Vagina (tissue), 2 donors: ENCODE measurements at places on chromosomes 3 and 15. TPM values are rescaled to one million over a fixed set of nuclear protein-coding genes. Genes with fewer than 3 reads are reported as not detected.

GRCh38 chr3:149384911-149385321 is 7.5 kb upstream of the TM4SF1 start:
- H3K27ac ChIP-seq, result no peak overlapping the region
- H3K27me3 ChIP-seq, result no peaks in the 10 kb centered on the region
- peaks cover 29% of the 10 kb centered on the region for H3K4me1 ChIP-seq
- no peak for DNase-seq

DNA sequence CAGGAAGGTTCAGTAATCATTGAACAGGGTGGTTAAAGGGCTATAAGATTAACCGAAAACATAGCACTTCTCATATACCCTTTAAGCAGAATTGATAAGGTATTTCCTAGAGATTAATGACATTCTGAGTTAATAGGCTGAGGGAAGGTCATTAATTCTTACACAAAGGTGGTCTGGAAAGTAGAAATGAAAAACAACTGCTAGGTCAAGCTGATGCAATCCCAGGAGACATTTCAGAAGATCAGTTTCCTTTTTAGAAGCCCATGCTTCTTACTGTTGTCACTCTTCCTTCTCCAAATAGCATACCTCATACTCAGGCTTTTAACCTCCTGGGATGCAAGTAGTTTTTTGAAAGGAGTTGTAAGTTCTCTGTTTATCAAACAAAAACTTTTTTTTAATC is 8.8 kb downstream of the FILIP1L start:
- DNase-seq, result no peak
- H3K27ac ChIP-seq, result peak overlapping the region; percentile 6
- peaks cover 57% of the 10 kb centered on the region for H3K4me1 ChIP-seq
- H3K4me3 ChIP-seq, result no peak overlapping the region
- H3K36me3 ChIP-seq, result no peaks in the 10 kb centered on the region
- H3K27me3 ChIP-seq, result no peaks in the 10 kb centered on the region

GRCh38 chr3:170811515-170811914 is 58.5 kb downstream of the RPL22L1 start:
- no peak for DNase-seq
- H3K27me3 ChIP-seq, result no peaks in the 10 kb centered on the region
- H3K36me3 ChIP-seq, result no peaks in the 10 kb centered on the region
- peaks cover 13% of the 10 kb centered on the region for H3K4me1 ChIP-seq

DNA sequence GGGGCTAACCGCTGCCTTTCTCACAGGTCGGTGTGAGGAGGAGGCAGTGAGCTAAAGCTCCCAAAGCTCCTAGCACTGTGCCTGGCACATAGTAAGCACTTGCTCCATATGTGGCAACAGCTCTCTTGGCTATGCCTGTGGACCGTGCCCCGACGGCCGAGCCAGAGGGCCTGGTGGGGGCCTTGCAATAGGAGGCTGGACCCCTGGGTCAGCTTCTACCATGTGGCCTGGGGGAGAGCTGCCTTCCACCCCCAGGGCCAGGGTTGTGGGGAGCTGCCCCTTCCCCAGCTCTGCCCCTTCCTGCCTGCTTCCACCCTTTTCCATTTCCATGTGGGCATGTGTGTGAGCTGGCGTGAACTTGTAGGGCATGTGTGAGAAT is 16.9 kb upstream of the GNAT1 start:
- no peaks in the 10 kb centered on the region for H3K36me3 ChIP-seq
- H3K27me3 ChIP-seq, result no peaks in the 10 kb centered on the region
- H3K4me3 ChIP-seq, result no peak overlapping the region
- DNase-seq, result no peak
- H3K4me1 ChIP-seq, result peaks cover 33% of the 10 kb centered on the region

EFCAB12 gene
- total RNA-seq, result not detected

GRCh38 chr15:51737522-51738305 is at the start of gene LYSMD2:
TSS of gene LYSMD2 (minus strand) at chr15:51737655. CDS start at chr15:51737622, 33 bp downstream.
- no peaks in the 10 kb centered on the region for H3K36me3 ChIP-seq
- no peak for DNase-seq
- no peaks in the 10 kb centered on the region for H3K27me3 ChIP-seq
- H3K4me1 ChIP-seq, result peaks cover 22% of the 10 kb centered on the region

CCDC39 gene
- not detected for total RNA-seq

TICRR gene
- total RNA-seq, result 5.2 TPM

- no peaks in the 10 kb centered on the region for H3K27me3 ChIP-seq
- peaks cover 26% of the 10 kb centered on the region for H3K4me1 ChIP-seq
- no peak overlapping the region for H3K4me3 ChIP-seq
- no peak overlapping the region for H3K27ac ChIP-seq
Observed at GRCh38 chr3:52025453-52025852, 29.8 kb upstream of the RPL29 start.

CAV3 gene
- total RNA-seq, result not detected

- no peaks in the 10 kb centered on the region for H3K4me1 ChIP-seq
Observed at GRCh38 chr15:74988007-74988800, 7.2 kb upstream of the SCAMP5 start.

DNA sequence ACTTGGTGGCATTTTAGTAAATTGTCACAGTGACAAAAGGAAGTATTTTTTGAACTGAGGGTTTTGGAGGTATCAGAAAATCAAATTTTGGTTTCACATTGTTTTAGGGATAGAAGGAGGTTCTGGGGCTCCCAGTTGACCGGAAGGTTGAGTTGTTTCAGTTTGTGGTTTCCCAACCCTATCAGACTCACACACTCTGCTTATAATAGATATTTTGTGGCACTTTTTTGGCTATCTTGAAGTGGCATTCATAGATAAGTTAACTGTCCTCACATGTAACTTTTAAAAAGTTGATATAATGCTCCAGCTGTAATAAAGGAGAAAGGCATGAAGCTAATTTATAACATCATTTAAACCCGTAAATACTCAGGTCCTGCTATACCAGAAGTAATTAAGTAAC is 12.8 kb downstream of the ARMC8 start:
- peaks cover 16% of the 10 kb centered on the region for H3K4me1 ChIP-seq
- no peak for DNase-seq
- no peak overlapping the region for H3K27ac ChIP-seq
- H3K4me3 ChIP-seq, result no peak overlapping the region

TMEM207 gene
- not detected for total RNA-seq

- H3K36me3 ChIP-seq, result no peaks in the 10 kb centered on the region
- no peak for DNase-seq
- no peaks in the 10 kb centered on the region for H3K27me3 ChIP-seq
- H3K4me1 ChIP-seq, result peaks cover 8% of the 10 kb centered on the region
- no peak overlapping the region for H3K4me3 ChIP-seq
- no peak overlapping the region for H3K27ac ChIP-seq
Observed at GRCh38 chr3:4906107-4906621, 73.1 kb upstream of the BHLHE40 start.

GRCh38 chr3:190318666-190319065 is 3.6 kb downstream of the CLDN1 start:
- H3K27ac ChIP-seq, result no peak overlapping the region
- no peaks in the 10 kb centered on the region for H3K36me3 ChIP-seq
- no peaks in the 10 kb centered on the region for H3K27me3 ChIP-seq
- no peak for DNase-seq
- H3K4me1 ChIP-seq, result peaks cover 14% of the 10 kb centered on the region

PPP1R14D gene
- total RNA-seq, result not detected

UBL7 gene
- 39.8 TPM for total RNA-seq

GRCh38 chr15:79037848-79038247 is 52.7 kb downstream of the RASGRF1 start:
- no peak for DNase-seq
- H3K27ac ChIP-seq, result no peak overlapping the region
- H3K36me3 ChIP-seq, result no peaks in the 10 kb centered on the region
- H3K27me3 ChIP-seq, result no peaks in the 10 kb centered on the region
- H3K4me3 ChIP-seq, result no peak overlapping the region

DNA sequence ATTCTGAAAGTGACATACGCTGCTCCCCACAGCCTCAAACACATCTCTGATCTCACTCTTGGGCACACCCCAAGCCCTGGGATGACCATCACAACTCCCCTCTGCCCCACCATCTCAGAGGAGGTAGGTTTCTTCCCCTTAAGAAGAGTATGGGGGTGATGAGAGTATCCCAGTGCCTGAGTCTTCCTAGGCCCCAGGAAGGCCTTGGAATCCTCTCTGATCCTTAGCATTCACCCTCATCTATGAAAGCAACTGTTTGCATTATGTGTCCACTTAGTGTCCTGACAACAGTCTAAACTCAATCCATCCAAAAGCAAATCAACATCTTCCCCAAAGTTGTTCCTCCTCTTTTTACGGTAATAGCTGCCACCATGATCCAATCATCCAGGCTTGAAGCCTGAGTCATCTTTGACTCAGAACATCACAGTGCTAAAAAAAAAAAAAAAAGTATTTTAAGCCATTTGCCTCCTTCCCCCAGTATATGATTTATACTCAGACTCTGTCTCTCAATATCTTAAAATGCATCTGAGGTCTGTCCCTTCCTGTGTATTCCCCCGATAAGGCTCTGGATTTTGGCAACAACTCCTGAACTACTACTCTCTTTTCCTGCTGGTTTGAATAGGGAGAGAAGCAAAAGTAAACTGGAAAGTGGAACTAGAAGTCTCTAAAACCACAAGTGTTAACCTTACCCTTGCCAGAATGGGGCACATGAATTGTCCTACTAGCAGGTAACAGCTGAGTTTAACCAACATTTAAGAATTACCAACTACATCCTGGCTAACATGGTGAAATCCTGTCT is 22.5 kb downstream of the POPDC2 start:
- no peaks in the 10 kb centered on the region for H3K36me3 ChIP-seq
- DNase-seq, result no peak
- H3K4me1 ChIP-seq, result peaks cover 22% of the 10 kb centered on the region
- H3K4me3 ChIP-seq, result no peak overlapping the region
- peak overlapping the region; percentile 67 for H3K27ac ChIP-seq
- H3K27me3 ChIP-seq, result no peaks in the 10 kb centered on the region

- no peaks in the 10 kb centered on the region for H3K27me3 ChIP-seq
- no peaks in the 10 kb centered on the region for H3K36me3 ChIP-seq
- H3K27ac ChIP-seq, result no peak overlapping the region
- peak overlapping the region; percentile 9 for H3K4me3 ChIP-seq
- peaks cover 12% of the 10 kb centered on the region for H3K4me1 ChIP-seq
- no peak for DNase-seq
Observed at GRCh38 chr15:69031013-69032001, 16.8 kb downstream of the NOX5 start.

CCR5 gene
- 3.9 TPM for total RNA-seq

NAA80 gene
- total RNA-seq, result 10.1 TPM

DNA sequence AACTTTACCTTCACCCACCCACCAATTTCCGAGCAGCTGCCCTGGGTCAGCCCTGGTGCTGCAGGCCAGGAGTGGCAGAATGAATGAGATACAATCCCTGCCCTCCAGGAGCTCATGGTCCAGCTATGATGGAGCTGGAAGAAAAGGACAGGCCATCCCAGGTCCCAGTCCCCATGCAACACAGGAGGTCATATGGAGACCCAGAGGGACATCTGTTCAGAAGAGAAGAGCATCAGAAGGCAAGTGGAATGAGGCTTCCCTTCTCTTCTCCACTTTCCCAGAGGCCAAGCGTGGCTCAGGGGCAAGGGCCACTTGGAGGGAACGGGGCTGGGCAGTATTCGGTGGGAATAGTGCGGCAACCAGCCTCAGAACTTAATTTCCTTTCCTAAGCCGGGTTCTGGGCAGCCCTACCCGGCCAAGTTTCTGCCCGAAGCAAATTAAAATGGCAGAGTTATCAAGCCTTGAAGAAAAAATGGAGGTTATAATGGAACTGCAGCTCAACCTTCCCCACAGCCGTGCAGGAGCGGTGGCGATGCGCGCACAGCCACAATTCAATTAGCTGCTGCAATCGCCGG is 35.9 kb downstream of the TLE3 start:
- H3K4me3 ChIP-seq, result no peak overlapping the region
- H3K36me3 ChIP-seq, result no peaks in the 10 kb centered on the region
- H3K27me3 ChIP-seq, result no peaks in the 10 kb centered on the region
- H3K4me1 ChIP-seq, result peaks cover 36% of the 10 kb centered on the region

IGF2BP2 gene
- 9.8 TPM for total RNA-seq

- H3K4me1 ChIP-seq, result no peaks in the 10 kb centered on the region
- DNase-seq, result no peak
- no peak overlapping the region for H3K27ac ChIP-seq
- no peak overlapping the region for H3K4me3 ChIP-seq
- no peaks in the 10 kb centered on the region for H3K36me3 ChIP-seq
Observed at GRCh38 chr15:99202176-99202552, 47.2 kb downstream of the TTC23 start.

DNA sequence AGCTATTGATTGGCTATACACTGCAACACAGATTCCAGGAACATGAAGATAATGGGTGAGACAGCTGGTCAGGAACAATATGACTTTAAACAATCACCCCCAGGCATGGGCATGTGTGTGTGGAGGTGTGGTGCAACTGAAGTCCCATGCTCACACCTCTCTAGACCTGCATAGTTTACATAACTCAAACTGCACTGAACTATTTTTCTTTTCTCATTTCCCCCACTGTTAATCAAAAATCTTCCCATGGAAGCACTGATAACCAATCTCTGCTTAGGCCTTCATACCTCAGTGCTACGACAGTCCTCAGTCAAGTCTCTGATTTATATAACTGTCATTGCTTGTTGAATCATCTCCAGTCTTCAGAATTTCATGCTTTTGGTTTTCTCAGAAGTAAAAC is 600.2 kb downstream of the NTRK3 start:
- DNase-seq, result no peak
- no peaks in the 10 kb centered on the region for H3K27me3 ChIP-seq
- no peaks in the 10 kb centered on the region for H3K4me1 ChIP-seq
- no peak overlapping the region for H3K4me3 ChIP-seq

DNA sequence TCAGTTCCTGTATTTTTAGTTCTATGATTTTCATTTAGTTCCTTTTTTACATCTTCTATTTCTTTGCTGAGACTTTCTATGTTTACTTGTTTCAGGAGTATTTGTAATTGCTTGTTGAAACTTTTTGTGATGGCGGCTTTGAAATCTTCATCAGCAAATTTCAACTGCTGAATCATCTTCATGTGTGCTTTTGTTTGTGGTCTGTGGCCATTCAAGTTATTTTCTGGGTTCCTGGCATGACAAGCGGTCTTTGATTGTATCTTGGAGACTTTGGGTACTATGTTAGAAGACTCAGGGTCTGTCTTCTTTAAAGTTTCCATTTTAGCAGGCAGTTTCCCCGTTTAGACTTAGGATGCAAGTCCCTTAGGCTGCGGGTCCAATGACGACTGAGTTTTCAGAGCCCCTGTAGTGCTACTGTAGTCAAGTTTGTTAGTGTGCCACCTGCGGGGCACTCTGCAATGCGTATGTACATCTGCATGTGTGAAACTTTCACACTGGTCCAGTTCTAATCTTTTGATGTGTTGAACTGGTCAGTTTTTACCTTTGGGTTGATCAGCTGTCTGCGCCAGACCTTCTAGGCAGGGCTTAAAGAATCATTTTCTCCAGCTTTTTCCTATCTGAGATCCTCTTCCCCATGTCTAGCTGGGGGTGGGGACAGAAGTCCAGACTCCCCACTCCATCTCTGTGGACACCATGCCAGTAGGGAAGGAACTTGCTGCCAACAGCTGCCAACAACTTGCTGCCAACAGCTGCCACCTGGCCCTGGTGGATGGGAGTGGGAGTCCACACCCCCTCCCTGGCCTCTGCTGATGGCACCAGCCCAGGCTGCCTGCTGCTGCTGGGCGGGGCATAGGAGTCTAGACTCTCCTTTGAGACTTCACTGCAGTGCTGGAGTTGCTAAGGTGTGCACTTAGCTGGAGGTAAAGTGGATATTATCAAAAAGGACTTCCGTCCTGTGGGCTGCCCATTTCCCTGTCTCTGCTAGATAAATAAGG is 190.9 kb downstream of the TJP1 start:
- H3K4me3 ChIP-seq, result no peak overlapping the region
- no peaks in the 10 kb centered on the region for H3K4me1 ChIP-seq
- DNase-seq, result peak; percentile 74
- no peaks in the 10 kb centered on the region for H3K27me3 ChIP-seq
